ENCODE measurements at places on chromosomes 2 and 18.

DNA sequence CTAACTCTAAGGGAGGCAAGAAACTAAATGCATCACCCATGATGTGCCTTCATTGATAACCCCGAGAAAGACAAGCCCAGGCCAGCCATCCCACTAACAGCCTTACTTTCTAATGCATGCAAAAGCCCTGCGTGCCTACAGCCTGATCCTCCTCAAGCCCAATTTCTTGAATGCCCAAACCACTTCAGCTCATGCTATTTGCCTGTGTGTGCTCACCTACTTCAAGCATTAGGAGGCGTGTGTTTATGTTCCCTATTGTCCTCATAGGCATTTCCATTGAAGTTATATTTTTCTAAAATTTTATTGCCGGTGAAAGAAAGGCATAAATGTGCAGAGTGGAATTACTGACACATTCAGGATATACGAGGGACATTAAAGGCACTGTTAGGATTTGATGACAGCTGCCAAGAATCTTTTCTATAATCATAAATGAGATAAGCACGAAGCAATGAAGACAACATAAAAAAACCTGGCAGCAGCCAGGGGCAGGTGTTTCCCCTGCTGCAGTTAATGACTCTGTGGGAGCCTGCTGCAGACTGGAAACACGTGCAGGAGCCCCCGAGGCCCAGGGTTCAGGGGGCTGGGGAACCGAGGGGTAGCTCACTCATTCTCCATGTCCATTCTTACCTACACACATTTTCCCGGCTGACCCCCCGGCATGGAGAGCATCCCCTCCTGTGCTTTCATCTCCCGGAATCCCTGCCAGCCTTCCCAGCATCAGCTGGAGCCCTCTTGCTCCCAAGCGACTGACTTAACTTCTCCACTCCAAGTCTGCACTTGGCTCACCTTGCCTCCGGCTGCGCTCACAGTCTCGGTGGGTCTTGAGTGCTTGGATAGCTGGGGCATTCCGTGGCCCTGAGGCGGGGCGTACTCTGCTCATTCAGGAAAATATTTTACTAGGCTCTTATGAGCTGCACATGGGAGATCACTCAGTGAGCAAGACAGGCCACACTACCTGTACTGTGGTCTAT, 292.3 kb upstream of the SIX2 start:
- peak; percentile 92 for DNase-seq

- no peak for DNase-seq
Observed at GRCh38 chr2:149329068-149329467, 1.3 kb upstream of the LYPD6 start.

GRCh38 chr2:145123606-145124005, 603.7 kb upstream of the ZEB2 start:
- no peak for DNase-seq

- no peak for DNase-seq
Observed at GRCh38 chr2:182165202-182165601, 179.5 kb downstream of the PPP1R1C start.

DNA sequence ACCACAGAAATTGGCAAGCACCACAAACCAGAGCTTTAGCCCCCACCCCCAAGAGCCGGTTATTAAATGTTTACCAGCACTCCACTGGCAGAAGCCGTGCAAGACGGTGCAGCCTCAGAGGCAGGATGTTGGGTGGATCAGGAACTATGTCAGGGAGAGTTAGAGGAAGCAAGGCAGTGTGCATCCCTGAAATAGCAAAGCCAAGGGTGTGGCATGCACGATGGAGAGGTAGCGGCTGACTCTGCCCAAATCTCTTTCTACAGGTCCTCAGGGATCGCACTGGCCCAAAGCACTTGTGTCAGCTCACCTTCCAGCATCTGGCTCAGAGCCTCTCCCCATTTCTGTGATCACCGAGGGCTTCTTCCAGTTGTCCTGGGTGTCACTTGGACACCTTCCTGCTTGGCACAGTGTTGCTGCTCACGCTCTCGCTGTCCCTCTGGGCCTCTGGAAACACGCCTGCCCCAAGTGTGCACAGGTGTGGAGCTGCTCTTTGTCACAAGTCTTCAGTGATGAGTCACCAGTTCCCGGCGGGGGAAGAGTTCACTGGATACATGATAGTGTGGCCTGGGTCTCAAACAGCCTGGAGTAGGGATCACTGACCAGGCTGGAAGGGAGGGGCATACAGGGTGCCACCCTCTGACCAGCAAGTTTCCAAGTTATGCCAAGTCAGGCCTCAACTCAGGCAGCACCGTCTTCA, 17.3 kb upstream of the B3GNT7 start:
- DNase-seq, result no peak

DNA sequence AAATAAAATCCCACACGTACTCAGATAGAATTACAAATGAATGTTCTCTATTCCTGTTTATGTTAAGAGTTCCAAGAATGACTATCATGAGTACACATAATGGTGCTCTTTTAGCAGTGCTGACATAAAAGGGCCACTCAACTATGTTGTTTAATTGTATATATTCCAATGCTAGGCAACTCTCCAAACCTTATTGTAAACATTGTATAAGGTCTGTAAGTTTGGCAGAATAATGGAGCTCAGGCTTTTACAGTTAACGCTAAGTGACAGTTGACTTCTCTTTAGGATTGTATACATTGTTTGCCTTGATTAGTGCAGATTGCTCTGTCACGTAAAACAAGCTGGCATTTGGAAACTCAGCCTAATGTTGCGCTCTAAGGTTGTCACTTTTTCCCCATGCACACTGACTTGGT, 20.8 kb downstream of the RBMS1 start:
- DNase-seq, result no peak

DNA sequence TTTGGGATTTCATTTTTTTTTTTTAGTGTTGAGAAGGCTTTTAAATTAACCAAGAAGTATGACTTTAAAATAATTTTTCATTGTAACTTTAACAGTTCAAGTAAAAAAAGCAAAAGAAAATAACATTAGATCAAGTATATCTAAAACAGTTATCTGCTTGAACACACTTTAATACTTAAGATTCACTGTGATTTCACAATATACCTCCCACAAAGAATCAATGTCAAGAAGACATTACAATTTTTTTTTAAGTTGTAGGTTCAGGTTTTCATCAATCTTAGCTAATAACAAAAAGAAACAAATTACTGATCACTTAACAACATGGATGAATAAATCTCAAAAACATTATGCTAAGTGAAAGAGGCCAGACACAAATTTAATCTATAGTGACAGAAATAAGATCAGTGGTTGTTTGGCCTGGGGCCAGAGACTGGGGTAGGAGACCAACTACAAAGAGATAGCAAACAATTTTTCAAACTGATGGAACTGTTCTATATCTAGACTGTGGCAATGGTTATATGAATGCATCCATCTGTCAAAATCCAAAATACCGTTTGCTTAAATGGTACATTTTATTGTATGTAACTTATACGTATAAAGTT, 74.8 kb upstream of the FRZB start:
- no peak for DNase-seq

DNA sequence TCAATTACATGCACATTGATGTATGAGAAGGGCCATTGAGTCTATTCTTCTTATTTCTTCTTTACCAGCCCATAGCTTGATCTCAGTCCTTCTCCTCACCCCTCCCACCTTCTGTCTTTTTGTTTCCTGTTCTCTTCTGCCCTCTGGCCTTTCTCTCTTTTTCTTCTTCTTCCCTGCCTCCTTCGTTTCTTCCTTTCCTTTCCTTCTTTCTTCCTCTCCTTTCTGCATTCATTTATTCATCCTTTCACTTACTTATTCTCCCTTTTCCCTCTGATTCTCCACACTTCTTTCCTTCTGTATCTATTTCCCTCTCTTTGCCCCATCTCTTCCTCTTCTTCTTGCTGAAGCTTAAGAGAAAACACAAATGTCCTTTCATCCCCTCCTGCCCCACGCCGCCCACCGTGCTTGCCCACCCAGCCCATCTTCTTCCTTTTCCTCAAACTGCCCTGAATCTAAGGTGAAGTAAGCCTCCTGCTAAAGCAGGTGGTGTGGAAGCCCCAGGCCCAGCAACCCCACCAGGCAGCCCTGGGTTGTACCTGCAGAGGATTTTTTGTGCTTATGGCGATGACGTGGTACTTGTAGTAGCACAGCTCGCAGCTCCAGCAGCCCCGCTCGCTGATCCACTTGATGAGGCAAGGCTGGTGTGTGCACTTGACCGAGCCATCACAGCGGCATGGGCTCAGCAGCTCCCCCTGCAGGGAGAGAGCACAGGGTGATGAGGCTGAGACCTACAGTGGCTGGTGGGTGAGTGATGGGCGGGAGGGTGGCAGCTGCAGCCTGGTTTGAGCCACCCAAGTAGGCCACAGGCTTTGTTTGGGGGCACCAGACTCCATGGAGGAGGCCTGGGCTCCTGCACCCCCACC, 89.0 kb downstream of the MARCHF4 start:
- DNase-seq, result no peak

GRCh38 chr2:240557101-240557751, 562 bp downstream of the ANKMY1 start:
- DNase-seq, result no peak

- DNase-seq, result no peak
Observed at GRCh38 chr2:36697424-36698066, 1.0 kb downstream of the VIT start.

DNA sequence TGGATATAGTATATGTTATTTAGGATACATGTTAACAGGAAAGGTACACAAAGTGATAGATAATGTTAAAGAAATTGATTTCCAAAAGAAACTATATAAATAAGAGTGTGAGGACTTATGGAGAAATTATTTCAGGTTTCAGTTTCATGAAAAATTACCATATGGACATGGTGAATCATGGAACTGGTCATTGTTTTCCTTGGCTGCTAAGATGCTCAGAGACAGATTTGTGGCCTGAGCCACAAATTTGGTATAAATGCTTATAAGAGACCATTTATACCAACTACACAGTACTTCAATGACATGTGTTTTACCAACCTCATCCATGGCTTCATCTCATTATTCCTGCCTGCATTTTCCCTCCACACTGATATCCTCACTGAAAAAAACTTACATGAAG, 188.1 kb downstream of the FMNL2 start:
- DNase-seq, result no peak

DNA sequence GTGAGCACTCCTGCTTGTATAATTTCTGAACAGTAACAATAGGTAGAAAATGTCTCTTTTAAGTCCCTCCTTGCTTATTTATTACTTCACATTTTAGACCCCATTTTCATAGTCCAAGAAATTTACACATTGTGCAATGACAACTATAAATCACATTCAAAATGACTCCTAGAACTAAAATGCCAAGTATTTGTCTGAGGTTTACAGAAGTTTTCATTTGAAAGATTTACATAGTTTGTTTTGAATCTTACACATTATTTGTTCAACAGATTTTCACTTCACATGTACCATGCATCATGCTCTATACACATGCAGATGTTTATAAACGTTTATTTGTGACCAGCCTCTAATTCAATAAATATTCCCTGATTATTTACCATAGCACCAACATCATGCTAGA, 15.7 kb upstream of the TRIB2 start:
- no peak for DNase-seq

- no peak for DNase-seq
Observed at GRCh38 chr2:149167001-149167780, 128.7 kb downstream of the LYPD6B start.

DNA sequence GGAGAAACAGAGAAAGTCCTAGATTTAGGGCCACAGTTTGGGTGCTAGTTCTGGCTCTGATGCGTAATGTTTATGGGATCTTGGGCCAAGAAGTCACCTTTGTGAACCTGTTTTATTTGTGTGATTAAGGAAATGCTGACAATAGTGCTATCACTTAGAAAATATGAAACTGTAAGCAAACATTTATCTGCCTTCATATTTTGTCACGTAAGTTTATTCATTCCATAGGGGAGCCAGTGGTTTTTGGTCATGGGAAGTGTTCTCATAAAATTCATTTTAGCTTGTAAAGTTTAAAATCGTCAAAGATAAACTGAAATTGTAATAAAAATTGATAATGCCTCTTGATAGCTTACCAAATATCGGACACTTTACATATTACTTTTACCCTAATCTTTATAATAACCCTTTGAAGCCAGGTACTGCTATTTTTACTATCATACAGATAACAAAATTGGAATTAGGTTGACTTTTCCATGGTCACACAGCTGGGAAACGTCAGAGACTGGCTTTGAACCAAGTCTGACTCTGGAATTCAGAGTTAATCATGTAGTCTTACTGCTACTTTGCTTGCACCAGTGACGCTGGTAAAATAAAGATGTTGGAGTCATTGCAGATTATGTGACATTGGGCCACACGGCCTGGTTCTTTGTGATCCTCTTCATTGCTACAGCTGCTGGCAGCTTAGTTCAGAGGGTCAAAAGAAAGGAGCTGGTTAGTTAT, 99.7 kb downstream of the ICA1L start:
- no peak for DNase-seq

All from DMS79 (cell line).